Osteoblast (primary cell): ENCODE measurements at places on chromosomes 12 and 14.

DNA sequence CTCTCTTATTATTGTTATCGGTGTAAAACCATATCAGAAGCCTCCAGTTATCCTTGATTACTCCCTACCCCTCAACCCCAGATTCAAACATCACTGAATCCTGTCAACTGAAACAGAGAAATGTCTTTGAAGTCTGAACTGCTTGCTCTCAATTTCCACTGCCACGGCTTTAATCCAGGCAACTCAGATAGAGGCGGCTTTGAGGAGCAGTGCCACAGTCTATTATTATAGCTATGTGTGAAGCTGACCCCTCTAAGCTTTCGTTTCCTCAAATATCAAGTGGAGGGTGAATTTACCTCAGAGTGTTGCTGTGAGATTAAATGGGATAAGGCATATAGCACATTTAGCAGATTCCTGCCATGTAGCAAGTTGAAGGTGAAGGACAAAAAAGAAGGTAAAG, 49.0 kb upstream of the PDE3A start:
- peak; percentile 43 for DNase-seq

GRCh38 chr12:69423037-69423905, 46.9 kb upstream of the FRS2 start:
- DNase-seq = no peak

- DNase-seq = no peak
These were observed 136.3 kb upstream of the PZP start for GRCh38 chr12:9344541-9344940.

- DNase-seq = no peak
These were observed 10.5 kb downstream of the NID2 start for GRCh38 chr14:52058341-52058740.

- DNase-seq = peak; percentile 66
These were observed 29.6 kb upstream of the NTN4 start for GRCh38 chr12:95820096-95820703.

DNA sequence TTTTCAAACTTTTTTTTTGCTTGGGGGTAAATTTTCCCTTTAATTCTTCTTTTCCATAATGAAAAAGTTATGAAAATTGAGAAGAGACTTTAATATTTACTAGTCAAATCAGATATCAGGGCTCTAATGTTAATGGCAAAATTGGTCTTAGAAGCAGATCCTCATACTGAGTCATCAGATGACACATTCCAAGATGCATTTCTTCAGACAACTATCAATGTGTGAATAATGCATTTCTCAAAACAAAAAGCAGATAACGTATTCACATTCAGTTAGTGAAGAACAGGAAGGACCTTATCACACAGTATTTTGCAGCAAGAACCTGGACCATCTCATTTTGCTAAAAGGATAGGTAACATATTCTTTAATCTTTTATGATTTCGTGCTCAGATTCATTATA, 130.7 kb downstream of the GPHN start:
- DNase-seq = peak; percentile 75

DNA sequence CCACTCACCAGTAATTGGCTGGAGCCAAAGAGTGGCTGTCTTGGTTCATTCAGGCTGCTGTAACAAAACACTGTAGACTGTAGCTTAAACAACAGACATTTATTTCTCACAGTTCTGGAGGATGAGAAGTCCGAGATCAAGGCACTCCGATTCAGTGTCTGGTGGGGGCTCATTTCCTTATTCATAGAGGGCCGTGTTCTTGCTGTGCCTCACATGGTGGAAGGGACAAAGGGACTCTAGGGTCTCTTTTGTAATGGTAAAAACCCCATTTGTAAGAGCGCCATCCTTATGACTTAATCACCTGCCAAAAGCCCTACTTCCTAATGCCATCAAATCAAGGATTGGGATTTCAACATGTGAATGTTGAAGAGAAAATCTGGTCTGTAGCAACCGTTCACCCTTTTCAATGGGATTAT, 34.7 kb upstream of the CDKN3 start:
- no peak for DNase-seq

DNA sequence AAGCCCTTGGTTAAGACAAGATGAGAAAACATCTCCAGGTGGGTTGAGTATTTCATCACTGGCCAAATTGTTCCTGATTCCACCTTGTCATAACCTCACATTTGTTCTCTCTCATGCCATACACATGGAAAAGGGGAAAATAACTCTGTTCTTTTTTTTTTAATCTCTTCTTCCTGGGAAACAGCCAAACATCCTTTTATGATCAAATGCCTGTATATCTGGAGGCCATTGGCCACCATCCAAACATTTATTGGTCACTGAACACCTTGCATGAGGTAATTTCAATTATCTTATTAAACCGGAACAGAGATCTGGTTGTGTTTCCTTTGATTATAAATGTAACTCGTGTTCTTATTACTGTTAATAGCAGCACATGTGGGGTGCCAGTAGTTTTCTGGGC, 469.6 kb downstream of the NPAS3 start:
- no peak for DNase-seq

- DNase-seq = no peak
These were observed 26.0 kb downstream of the PELI2 start for GRCh38 chr14:56144176-56144575.

- DNase-seq = peak; percentile 85
These were observed 12.2 kb downstream of the ITPK1 start for GRCh38 chr14:93103392-93104080.

DNA sequence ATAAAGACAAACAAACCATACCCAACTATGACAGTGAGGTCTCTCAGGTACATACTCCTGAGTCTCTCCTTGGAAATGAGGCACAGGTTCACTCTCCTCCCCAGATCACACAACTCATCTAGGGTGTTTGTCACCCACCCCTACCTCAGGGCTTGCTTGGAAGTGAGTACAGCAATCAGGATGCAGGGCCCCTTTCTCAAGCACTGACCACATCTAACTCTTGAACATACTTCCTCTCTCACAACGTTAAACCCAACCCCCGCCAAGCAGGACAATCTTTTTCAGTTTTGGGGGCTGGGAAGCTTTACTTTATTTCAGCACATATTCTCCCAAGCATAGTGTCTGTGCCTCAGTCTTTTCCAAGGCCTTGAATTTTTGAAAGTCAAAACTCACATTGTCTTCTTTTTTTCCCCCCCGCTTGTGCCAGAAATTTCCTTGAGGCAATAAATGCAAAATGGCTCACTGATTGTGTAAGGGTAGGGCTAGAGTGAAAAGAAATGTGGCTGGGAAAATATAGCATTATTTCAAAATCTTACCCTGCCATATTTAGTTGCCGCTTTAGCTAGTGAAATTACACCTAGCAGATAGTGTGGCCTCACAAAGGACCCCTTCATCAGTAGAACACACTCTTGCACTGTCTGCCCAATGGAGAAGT, 2.4 kb upstream of the GPR65 start:
- no peak for DNase-seq

DNA sequence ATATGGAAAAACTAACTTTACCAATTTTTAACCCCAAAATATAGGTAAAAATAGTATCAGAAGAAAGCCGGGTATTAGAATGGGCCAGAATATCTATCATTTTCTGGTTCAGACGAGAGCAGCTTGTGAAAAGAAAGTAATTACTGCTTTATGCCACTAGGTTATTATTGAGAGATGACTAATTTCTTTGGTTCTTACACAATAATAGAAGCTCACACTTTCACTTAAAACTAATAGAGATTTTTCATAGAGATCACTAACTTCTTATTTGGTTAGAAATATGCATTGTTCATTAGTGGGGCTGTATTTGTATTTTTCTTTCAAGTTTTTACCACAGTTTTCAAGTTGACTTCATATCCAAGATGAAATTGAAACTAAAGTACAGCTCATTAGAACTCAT, 1241.2 kb upstream of the FLRT2 start:
- no peak for DNase-seq

GRCh38 chr12:65649126-65649525, 175.2 kb upstream of the HMGA2 start:
- peak; percentile 91 for DNase-seq

GRCh38 chr14:26984311-26985177, 386.7 kb upstream of the NOVA1 start:
- no peak for DNase-seq

DNA sequence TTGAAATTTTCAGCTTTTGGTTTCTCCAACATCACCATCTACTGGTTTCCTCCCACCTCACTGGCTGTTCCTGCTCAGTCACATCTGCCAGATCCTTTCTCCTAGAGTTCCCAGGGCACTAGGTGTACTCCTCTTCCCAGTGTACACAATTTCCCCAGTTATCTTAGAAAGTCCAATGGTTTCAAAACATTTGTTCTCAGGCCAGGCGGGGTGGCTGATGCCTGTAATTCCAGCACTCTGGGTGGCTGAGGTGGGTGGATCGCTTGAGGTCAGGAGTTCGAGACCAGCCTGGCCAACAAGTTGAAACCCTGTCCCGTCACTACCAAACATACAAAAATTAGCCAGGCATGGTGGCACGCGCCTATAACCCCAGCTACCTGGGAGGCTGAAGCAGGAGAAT, 60.7 kb downstream of the SPPL3 start:
- DNase-seq = no peak

DNA sequence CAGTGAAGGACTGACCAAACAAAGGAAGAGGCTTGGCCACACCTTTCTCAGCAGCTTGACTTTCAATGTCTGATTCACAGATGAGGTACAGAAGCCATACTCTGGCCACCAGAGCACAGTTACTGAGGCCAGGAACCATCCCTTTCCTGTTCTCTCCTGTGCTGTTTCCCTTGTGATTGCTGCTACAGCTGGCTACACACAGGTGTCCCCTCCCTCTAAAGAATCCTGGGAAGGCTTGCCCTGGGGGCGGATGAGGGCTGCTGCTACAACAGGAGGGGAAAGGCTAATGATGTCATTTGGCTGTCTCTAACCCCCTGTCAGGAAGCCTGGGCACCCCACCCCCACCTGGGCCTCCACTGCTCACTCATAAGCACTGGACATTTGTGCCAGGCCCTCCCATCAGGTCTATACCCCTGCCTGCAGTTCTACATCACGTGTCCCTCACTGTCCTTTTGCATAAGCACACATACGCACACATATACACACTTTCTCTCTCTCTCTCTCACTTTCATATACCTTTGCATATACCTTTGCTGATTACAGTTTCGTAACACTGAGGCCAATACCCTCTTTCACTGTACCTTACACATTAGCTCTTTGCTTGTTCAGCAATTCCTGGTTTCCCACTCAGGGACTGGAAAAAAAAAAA, 41.4 kb downstream of the PRPF40B start:
- DNase-seq = no peak

DNA sequence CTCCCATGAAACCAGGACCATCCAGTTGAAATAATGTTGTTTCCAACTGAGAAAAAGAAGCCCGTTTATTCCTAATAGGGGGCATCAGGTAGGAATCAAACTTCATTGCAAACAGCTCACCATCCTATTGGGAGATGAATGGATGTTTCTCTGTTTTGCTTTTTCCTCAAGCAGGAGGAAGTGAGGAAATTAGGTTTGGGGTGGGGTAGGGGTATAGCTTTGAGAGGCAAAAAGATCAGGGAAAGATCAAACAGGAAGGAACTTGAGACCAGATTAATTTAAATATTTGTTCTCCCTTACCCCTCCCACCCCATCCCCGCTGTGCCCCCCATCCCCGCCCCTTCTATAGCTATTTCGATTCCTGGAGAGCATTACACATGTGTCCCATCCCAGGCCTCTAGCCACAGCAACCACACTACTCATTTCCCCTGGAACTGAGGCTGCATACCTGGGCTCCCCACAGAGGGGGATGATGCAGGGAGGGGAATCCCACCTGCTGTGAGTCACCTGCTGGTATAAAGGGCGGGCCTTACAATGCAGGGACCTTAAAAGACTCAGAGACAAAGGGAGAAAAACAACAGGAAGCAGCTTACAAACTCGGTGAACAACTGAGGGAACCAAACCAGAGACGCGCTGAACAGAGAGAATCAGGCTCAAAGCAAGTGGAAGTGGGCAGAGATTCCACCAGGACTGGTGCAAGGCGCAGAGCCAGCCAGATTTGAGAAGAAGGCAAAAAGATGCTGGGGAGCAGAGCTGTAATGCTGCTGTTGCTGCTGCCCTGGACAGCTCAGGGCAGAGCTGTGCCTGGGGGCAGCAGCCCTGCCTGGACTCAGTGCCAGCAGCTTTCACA, at the start of gene IL23A:
TSS of gene IL23A (plus strand) at position 577 of the 850 bp plus-strand sequence. CDS start at position 738, 161 bp downstream.
- no peak for DNase-seq

DNA sequence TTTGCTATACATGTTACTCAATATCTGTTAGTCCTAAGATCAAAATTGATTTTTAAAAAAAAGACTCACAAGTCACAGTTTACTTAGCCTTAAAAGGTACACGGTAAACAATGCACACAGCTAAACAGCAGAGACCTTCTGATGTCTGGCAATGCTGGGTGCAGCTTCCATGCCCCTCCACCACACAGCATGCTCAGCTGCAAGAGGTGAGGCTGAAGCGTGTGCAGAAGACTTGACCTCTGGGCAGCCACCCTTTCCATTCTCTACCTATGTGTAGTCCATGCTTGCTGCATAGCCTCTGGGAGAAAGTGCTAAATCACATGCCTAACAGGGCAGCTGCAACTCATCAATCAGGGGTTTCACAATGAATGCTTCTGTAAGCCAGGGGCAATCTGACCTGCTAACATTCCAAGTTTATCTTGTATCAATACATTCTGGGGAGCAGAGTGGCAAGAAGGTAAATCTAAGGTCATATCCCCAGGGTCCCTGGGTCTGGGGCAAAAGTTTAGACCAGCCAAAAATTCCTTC, 44.5 kb upstream of the AMN1 start:
- no peak for DNase-seq

GRCh38 chr12:68234140-68234539, 8.5 kb upstream of the IL26 start:
- no peak for DNase-seq

DNA sequence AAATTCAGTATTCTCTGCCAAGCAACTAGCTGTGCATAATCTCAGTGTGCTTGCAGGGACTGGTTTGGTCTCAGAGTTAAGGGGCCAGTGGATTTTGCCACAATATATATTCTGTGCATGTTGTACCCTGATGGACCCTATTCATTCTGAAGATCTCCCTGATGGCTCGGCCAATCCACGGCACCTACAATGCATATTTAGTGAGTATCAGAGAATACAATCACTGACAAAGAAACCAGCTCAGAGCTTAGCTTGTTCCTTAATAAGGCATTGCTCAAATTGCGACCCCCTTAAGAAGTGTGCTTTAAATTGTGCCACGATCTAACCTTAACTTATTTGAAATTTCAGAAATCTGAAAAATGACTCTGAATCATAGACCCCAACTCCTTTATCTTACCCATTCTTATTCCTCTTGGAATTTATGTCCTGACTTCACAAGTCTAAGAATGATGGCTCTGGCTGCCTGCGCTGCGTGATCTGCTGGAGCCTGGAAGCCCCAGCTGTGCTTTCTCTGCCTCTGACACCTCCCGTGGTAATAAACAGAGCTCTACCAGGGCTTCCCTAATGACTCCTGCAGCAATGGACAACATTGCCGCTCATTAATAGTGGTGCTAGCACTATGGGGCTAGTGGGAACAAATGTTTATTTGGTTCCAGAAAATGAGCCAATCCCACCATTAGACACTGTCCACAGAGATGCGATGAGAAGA, 9.0 kb upstream of the DCAF4 start:
- DNase-seq = no peak
